ENCODE measurements at places on chromosomes 13 and 19.

- no peak for DNase-seq
Measured at GRCh38 chr13:94464771-94465170, 14.7 kb downstream of the DCT start.

- no peak for DNase-seq
Measured at GRCh38 chr13:44648392-44649103, 72.4 kb upstream of the TSC22D1 start.

DNA sequence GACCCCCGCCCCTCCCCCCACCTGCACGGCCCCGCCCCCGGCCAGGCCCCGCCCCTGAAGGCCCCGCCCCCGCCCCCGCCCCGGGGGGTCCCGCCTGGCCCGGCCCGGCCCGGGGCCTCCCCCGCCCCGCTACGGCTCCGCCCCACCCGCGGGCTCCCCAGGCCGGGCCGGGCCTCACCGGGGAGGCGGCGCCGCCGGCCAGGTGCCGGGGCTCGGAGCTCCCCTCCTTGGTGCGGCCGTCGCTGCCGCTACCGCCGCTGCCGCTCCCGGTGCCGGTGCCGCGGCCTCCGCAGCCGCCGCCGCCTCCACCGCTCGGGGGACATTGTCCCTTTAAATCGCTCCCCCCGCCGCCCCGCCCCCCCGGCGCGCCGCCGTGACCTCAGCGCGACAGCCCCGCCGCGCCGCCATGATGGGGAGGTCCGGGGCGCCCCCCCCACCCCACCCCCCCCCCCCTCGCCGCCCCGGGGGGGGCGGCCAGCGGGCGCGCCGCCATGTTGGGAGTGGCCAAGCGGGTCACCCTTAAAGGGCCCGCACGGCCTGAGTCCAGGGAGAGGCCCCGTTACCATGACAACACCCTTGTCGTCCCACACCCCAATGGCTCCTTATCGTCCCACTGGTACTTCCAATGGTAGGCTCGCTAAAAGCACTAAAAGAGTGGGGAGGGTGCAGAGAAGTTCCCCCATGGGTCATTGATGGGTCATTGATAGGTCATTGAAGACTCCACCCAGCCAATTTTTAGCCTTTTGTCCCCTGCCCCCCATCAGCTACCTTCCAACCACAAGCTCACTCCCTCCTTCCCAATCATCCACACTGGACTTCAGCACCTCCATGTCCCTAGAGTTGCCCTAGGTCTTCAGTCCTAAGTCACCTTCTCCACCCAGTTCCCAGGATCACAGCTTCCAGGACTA is at the start of gene WIZ:
Gene WIZ (minus strand): TSS at position 337 of the 908 bp plus-strand sequence. CDS start 1,649 bp downstream, outside the sequence.
- DNase-seq: peak; percentile 38

- DNase-seq: no peak
Measured at GRCh38 chr13:24661713-24662112, 18.5 kb upstream of the ATP12A start.

DNA sequence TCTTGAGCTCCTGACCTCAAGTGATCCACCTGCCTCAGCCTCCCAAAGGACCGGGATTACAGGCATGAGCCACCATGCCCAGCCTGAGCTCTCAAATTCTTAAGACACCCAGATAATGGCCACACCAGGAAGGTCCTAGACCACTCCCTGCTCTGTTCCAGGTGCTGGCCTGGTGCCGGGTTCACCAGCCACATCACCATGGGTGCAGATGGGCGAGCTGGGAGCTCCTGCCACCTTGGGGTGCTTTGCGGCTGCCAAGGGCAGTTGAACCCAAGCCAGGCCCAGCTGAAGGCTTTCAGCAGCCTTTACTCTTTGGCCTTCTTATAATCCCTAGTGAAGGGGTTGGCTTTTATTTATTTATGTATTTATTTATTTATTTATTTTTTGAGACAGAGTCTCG is 4.9 kb downstream of the HPN start:
- no peak for DNase-seq

DNA sequence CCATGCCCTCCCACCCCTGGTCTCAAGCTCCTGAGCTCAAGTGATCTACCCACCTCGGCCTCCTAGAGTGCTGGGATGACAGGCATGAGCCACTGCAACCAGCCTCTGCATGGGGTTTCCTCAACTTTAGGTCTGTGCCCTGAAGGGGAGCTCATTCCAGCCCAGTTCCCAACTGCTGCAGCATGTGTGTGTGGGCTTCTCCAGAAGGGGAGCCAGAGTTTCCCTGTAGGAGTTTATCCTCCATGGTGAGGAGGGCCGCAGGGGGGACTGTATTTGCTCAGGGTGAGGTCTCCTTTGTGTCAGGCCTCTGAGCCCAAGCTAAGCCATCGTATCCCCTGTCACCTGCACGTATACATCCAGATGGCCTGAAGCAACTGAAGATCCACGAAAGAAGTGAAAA is 11.3 kb upstream of the ZNF808 start:
- DNase-seq: no peak

- DNase-seq: peak; percentile 81
Measured at GRCh38 chr13:34941436-34941834, 635 bp upstream of the NBEA start.

GRCh38 chr19:20079476-20079875 is 1.7 kb downstream of the ZNF90 start:
- DNase-seq: no peak

DNA sequence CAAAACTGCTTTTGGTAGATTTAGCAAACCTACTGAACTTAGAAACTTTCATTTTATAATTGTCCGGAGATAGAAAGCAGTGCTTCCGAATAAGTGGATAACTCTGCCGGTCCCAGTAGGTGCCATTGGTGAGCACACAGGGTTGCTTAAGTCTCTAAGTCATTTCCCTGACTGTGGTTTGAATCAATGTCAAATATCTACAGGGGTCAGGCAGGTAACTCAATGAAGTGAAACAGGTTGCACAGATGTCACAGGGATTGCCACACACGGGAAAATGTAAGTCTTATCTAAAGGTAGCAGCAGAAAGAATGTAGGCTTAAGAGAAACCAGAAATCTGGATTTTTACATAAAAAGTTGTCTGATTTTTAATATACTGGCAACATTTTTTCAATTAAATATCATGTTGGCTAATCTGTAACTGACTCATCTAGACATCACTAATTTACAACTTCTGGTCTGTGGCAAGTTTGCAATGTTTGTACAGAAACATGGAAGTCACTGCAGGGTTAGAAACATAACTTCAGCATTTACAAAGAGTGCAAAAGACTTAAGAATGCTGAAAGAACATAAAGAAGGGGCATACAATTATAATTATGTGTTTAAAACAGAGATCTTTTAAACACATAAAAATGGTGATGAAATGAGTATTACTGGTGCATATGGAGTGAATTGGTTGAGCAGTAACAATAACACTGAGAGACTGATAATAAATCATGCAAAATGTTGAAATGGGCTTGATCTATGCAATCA is 14.3 kb upstream of the LRRC63 start:
- DNase-seq: no peak

- DNase-seq: no peak
Measured at GRCh38 chr13:27194209-27194608, 22.6 kb upstream of the USP12 start.

- DNase-seq: no peak
Measured at GRCh38 chr13:85142351-85142927, 656.8 kb downstream of the SLITRK6 start.

DNA sequence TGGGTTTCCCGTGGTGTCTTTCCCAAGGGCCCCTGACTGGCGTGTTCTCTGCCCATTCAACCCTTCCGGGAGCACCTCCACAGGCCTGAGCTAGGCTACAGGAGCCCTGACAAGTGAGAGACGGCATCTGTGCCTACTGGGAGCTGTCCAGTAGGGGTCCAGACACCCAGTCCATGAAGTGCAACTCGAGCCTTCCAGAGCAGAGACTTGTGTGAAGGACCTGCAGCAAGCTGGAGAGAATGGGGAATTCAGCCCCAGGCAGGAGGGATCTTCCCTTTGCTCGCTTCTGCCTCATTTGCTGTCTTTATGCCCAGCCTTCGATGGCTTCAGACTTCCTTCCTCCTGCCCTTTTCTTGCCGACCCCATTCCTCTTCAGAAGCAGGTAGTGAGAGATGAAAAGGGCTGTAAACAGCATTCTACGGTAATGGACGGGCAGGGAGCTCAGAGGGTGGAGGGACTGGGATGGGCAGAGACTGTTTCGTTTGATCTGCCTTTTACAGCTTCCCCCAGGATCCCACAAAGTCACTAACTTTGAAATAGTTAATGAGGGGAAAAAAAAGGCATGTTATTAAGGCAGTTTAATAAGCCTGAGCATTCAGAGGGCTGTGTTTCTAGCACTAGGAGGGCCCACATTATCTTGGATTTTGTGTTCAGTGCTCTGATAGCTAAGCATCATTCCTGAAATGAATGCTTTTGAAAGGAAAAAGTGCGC is 327.6 kb downstream of the FGF9 start:
- no peak for DNase-seq

DNA sequence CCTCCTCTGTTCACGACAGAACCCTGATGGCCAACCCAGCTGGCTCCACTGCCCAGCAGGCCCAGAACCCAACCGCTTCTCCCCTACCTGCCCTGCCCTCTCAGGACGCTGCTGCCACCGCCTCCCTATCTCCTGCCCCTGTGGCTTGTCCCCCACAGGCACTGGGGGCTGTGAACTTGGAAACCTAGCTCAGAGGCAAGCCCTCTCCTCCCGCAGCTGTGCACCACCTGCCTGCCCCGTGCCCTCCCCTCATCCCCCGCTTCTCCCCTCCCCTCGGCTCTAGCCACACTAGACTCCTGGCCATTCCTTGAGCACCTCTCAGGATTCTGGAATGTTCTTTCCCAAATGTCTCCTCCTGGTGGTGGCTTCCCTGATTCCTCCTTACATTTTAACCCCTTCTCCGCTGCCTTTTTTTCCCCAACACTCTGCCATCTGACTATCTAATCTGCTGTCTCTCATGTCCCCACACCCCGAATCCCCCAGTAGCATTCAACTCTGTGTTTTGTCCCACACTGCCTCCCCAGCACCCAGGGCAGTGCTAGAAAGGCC is 6.7 kb downstream of the NANOS3 start:
- DNase-seq: no peak

DNA sequence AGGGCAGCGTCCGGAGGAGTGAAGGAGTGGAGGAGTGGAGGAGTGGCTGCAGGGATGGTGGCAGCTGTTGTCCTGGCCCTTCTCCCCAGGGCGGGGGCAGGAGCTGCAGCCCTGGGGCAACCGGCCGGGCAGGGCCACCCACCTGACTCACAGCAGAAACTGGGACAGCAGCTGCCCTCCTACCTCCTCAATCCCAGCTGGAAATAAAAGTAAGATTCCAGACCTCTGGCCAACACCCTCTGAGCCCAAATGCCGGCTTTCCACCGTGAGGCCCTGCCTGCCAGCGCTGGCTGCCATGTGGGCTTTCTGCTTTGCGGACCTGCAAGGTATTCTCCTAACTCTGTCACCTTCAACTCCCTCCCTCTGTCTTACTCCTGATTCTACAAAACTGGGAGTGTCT is 3.3 kb upstream of the CLPP start:
- DNase-seq: no peak

DNA sequence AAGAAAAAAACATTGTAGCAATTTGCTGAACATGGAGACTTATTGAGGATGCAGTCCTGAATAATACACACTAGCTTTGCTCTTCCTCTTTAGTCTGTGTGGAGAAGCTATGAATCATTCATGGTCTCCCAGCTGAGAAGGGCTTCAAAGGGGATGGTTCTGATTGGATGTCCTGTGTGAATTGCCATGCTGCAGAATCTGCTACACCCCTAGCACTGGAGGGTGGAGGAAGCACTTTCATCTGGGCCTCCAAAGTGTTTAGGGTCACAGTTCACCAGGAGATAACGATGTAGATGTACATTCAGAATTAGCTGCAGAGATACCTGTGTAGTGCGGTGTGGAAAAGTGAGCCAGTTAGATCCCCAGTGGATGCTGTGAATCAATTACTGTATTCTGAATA is 321.1 kb upstream of the EDNRB start:
- no peak for DNase-seq

GRCh38 chr19:6423499-6424194 is 964 bp downstream of the KHSRP start:
- DNase-seq: no peak

GRCh38 chr13:61029064-61029463 is 386.6 kb downstream of the PCDH20 start:
- peak; percentile 2 for DNase-seq

GRCh38 chr13:106503730-106504453 is 31.6 kb downstream of the EFNB2 start:
- DNase-seq: no peak

DNA sequence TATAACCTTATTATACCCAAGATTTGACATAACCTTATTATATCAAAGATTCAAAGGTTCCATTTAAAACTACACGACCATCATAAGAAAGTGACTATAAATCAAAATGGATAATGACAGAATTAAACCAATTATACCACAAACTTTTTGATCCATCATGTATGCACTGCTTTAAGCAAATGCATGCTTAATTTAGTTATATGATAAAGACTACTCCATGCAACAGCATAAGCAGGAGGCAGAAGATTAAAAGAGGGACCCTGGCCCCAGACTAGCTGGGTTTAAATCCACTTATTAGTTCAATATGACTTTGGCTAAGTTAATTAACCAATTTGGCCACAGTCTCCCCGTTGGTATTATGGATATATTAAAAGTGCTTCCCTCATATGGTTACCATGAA is 11.4 kb downstream of the EFNB2 start:
- DNase-seq: no peak

DNA sequence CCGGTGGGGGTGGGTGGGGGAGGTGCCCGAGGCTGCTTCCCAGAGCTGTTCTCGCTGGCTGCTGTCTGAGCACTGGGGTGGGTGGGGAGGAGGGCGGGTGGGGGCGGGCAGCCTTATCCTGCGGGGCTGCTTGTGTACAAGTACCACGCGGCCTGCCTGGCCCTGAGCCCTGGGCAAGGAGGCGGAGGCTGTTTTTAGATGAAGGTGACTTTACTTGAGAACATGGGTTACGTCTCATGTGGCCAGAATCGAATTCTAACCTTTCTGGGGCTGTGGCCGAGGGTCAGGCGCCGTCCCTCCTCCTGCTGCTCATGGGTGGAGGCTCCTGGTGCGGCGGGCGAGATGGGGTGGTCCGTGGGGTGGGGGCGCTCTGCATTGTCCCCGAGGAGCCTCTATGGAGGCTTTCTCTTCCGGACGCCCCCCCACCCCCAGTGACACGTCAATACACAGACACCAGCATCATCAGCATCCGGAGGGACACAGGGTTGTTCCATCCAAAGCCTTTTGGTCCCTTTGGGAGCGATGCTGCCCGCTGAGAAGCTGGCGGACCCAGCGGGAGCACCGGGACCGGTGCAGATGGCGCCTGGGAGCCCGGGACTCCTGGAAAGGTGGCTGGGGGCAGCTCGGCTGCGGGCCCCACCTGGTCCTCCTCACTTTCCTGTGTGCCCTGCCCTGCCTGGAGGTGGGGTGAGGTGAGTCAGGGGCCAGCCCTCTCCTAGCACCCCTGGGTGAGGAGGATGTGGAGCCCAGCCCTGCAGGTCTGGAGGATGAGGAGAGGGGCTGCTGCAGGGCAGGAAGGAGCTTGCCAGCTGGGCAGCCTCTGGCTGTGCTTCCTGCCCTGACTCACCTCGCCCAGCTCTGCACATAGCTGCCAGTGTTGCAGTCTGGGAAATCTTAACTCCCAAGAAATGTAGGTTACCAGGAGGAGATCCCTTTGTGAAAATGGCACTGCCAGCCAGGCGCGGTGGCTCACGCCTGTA is 3.4 kb downstream of the BSG start:
- DNase-seq: no peak
